ENCODE measurements at places on chromosomes 13 and 19. TPM values are rescaled to one million over a fixed set of nuclear protein-coding genes. Genes with fewer than 3 reads are reported as not detected.

KIR2DL4 gene
- not detected for total RNA-seq

CDKN2D gene
- total RNA-seq: 3.4 TPM

TBC1D4 gene
- 15.8 TPM for total RNA-seq

IZUMO1 gene
- total RNA-seq: 0.40 TPM

SELENOV gene
- 6.2 TPM for total RNA-seq

CARM1 gene
- total RNA-seq: 97.5 TPM

PEAK3 gene
- not detected for total RNA-seq

KCNC3 gene
- 0.41 TPM for total RNA-seq

IRS2 gene
- total RNA-seq: 4.2 TPM

PSG3 gene
- total RNA-seq: not detected

- no peak for DNase-seq
Measured at GRCh38 chr13:50608370-50608769, 235.1 kb downstream of the DLEU7 start.

GRCh38 chr13:98835156-98835555 lies 82.7 kb upstream of the SLC15A1 start:
- DNase-seq: no peak

GRCh38 chr19:49337267-49338022 lies 2.2 kb downstream of the CD37 start:
- no peak for DNase-seq

DNA sequence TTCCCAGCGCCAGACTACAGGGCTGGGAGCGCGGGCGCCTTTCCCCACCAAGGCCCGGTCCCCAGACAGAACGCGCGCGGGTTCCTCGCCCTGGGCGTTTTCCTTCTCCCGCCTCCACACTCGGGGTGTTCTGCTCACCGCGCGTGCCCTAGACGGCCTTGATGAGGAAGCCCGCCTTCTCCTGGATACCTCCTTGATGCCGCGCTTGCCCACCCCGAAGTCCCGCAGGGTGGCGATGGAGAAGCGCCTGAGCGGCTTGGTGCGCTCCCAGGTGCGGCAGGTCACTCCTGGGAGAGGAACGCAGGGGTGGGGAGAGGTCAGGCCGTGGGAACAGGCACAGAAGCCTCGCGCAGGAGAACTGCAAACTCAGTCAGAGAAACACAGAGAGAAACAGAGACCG lies 34.8 kb downstream of the CYP2B6 start:
- DNase-seq: peak; percentile 6

DNA sequence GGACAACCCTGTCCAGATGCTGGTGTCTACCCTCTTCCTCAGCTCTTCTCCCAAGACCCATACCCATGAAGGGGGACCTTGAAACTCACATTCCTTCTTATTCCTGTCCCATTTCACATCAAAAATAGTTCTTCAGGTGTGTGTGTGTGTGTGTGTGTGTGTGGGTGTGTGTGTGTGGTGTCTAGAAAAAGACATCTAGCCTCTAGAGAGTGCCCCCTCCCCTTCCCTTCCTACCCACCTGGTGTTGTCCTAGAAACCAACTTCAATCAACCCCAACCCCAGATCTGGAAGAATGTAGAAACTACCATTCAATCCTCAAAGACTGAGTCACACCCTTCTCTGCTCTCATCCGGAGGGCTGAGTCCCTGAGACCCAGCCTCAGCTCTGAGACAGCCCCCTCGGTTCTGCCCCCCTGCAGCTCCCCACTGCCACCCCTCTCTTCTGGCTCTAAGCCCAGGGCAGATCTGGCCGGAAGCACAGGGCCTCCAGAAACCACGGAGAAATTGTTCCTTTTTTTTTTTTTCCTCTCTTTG lies 3.5 kb downstream of the KCNN4 start:
- no peak for DNase-seq

DNA sequence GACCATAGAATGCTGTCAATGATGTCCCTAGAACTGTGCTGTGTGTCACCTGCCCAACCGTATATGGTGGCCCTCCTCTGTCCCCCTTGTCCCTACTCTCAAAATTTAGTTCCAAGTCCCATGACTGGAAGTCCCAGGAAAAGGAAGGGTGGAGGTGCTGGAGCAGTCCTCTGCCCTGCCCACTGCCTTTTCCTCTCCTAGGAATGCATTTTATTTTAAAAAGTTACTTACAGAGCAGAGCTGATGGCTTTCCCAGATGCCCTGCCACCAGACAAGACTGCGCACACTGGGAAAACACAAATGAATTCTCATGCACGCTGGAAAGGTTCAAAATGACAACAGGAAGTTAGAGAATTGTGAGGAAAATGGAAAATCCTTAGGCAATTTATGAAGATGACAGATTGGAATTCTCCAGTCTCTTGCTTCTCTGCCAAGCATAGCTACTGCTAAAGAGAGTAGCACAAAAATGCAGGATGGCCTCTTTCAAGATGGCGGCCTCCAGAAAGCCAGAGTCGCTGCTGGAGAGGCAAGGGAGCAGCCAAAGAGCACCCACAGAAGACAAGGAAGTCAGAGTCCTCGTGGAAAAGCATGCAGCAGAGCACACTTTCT lies 117.1 kb upstream of the TSC22D1 start:
- no peak for DNase-seq

- no peak for DNase-seq
Measured at GRCh38 chr13:43924549-43925245, 45.0 kb downstream of the LACC1 start.

- DNase-seq: no peak
Measured at GRCh38 chr19:18029617-18030338, 21.8 kb downstream of the ARRDC2 start.

- no peak for DNase-seq
Measured at GRCh38 chr13:86907156-86907555, 764.0 kb upstream of the SLITRK5 start.

GRCh38 chr13:77980592-77980991 lies 62.0 kb upstream of the EDNRB start:
- peak; percentile 4 for DNase-seq

DNA sequence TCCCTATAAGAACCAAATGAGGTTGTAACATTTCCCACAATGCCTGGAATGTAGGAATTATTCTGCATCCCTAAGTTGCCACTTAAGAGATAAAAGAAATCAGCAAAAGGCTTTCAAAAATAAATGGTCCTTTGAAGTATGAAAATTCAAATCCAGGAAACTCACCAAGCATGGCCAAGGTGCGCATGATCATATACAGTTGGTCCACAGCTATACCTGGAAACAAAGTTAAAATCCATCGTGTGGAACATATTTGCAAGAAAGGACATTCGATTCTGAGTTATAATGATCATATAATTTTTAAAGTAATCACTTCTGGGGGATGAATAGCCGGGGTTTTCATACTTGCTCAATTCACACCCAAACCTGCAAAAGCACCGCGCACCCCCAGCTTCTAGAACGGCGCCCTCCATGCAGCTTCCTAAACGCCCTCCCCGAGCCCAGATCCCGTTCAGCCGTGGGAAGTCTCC lies 525 bp downstream of the CARS2 start:
- DNase-seq: no peak

DNA sequence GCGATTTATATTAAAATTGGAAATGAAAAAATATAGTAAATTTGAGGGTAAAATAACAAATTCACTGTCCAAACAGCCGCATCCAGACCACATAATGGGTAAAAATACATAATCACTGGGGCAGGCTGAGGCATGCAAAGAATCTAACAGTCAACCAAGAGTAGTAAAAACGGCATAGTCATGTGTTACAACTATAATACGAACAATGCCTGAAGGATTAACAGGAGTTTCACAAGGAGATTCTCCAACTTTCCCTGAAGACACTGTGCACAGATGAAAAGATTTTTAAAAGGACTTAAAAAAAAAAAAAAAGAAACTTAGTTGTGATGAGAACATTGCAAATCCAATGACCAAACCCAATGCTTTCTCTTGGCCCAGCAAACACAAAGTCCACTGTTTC lies 20.4 kb upstream of the ATXN8OS start:
- DNase-seq: no peak

DNA sequence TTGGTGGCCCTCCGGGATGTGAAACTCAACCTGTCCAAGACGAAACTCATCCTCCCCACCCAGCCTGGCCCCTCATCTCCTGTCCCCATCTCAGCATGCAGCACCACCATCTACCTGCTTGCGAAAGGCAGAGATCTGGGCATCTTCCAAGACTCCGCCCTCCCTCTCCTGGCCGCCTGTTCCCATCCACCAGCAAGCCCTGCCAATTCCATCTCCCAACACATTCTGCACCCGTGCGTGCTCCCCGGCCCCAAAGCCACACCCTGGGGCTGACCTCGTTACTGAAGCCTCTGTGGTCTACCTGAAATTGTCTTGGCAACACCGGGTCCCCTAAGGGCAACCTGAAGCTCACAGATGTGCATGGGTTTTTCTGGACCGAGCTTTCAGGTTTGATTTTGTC lies 13.2 kb upstream of the CAMSAP3 start:
- no peak for DNase-seq

- DNase-seq: peak; percentile 70
Measured at GRCh38 chr19:18543814-18544475, 572 bp upstream of the FKBP8 start.

DNA sequence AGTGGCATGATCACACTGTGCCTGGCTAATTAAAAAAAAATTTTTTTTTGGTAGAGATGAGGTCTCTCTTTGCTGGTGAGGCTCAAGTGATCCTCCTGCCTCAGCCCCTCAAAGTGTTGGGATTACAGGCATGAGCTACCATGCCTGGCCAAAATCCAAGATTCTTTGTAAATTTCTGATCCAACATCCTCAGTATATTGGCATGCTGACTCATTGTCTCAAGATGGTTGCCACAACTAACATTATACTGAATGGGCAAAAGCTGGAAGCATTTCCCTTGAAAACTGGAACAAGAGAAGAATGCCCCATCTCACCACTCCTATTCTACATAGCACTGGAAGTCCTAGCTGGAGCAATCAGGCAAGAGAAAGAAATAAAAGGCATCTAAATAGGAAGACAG lies 100.0 kb downstream of the KLF5 start:
- DNase-seq: no peak

- DNase-seq: no peak
Measured at GRCh38 chr19:15419413-15420025, 731 bp upstream of the AKAP8L start.

GRCh38 chr13:71861769-71862458 lies 5.1 kb downstream of the DACH1 start:
- no peak for DNase-seq

DNA sequence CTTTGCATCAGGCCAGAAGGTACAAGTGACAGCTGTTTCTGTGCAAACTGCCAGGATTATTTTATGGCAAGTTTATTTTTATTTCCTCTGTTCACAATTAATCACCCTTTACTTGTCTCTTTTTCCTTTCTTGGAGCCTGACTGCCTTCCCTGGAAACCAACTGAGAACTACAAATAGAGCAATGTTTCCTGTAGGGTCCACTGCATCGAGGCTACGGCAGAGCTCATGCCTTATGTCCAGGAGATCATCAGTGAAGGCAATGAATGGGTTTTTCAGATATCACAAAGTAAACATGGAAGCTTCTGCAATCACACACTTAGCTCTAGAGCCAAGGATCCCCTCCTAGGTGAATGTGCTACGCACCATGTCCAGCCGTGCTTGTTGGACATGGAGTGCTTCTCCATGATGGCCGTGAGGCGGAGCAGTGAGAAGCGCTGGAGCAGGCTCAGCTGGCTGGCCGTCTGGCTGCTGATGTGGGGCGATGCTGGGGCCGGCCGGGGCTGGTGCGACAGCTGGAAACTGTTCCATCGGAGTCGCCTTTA lies 110.9 kb downstream of the KL start:
- DNase-seq: no peak

GRCh38 chr13:96238861-96239260 lies 149.0 kb downstream of the HS6ST3 start:
- no peak for DNase-seq

- DNase-seq: no peak
Measured at GRCh38 chr13:46313024-46313423, 74.0 kb downstream of the RUBCNL start.

DNA sequence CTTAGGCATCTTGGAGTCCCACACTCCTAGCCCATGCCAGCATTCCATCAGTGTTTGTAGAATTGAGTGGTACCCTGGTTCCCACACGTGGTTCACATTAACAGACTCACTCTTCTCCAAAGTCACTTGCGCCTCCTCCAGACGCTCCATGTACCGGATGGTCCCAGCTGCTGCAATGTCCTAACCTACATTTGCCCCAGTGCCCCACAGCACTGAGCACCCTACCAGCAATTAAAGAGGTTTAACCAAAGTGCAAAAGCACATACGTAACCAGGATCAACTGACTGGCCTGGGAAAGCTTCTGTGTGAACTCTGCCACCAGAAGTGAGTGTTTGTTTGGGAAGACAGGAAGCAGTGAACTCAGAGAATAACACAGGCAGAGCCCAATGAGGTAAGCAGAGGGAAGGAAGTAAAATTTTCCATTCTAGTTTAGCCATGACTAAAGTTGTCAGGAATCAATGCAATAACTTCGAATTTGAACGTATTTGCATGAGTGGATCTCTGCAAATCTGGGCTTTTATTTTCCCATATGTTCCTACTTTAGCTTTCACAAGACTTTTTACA lies 7.3 kb upstream of the MEDAG start:
- DNase-seq: no peak

DNA sequence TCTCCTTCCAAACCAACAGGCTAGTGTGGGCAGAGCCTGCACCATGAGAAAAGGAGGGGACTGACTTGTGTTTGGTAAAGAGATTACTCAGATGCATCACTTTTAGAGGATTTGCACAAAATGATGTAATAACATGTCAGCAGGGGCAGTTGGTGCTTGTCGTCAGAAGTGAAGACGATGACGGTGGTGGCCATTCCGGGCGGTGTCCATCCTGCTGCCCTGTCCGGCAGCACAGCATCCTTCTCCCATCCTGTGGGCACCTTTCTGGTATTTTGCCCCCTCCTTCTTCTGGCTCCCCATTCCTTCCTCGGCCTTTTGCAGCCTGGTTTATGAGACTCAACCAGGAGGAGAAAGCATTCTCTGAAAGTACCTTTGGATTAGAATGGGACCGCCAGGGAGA lies 160.1 kb downstream of the TEX29 start:
- no peak for DNase-seq

DNA sequence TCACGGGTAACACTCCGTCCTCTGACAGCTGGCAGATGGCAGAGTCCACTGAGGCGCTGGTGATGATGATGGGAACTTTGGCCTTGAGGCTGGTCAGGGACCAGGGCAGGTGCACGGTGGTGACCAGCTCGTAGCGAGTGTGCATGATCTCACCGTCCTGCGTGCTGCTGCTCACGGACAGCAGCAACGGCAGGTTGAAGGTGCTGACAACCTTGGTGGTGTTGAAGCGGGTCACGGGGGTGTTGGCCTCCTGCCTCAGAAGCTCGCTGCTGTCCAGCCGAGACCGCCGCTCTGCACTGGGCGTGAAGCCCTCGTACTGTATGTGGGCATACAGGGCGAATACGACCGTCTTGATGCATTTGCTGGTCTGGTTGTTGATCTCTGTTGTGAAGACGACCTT lies 11.6 kb downstream of the ARRDC5 start:
- no peak for DNase-seq

- peak; percentile 26 for DNase-seq
Measured at GRCh38 chr19:6292006-6292405, 12.2 kb upstream of the MLLT1 start.

DNA sequence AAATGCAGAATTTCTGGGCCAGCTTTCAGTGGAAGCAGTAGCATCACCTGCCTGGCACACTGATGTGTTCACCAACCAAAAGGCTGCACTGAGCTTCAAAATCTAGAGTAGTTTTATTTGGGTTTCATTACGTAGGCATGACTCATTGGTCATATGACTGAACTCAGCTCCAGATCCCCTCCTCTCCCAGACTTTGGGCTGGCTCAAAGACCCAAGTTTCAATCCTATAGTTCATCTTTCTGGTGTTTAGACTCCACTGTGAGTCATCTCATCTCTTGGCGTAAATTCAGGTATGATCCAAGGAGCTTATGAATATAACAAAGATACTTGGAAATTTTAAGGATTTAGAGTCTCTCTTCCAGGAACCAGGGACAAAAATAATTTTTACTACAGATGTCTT lies 17.7 kb downstream of the ZMYM5 start:
- DNase-seq: no peak

- DNase-seq: peak; percentile 68
Measured at GRCh38 chr13:44364345-44365000, 9.2 kb upstream of the SERP2 start.
